Uterine smooth muscle cell (primary cell): ENCODE measurements at places on chromosomes 3 and 15. TPM values are rescaled to one million over a fixed set of nuclear protein-coding genes. Genes with fewer than 3 reads are reported as not detected.

The RLBP1 gene
- total RNA-seq: not detected in 2 replicates

The DPPA2 gene
- total RNA-seq: not detected in 2 replicates

The GOLGA6L7 gene
- not detected in 2 replicates for total RNA-seq

The IMPG2 gene
- total RNA-seq: 0.25 and 0.44 TPM in 2 replicates

The VWA5B2 gene
- total RNA-seq: not detected in 2 replicates

The CCR8 gene
- not detected in 2 replicates for total RNA-seq

The BMF gene
- total RNA-seq: 2.4 and 3.1 TPM in 2 replicates

The GSK3B gene
- 42.2 and 48.9 TPM in 2 replicates for total RNA-seq

The TEX9 gene
- 3.1 and 4.1 TPM in 2 replicates for total RNA-seq

The CACNA2D3 gene
- total RNA-seq: not detected in 2 replicates

The PDE8A gene
- 26.7 and 27.9 TPM in 2 replicates for total RNA-seq

The TCAIM gene
- total RNA-seq: 20.6 and 31.9 TPM in 2 replicates

The TMEM87A gene
- 62.4 and 68.0 TPM in 2 replicates for total RNA-seq

The SLC12A1 gene
- total RNA-seq: not detected in 2 replicates

The INSYN1 gene
- 0.11 and 0.50 TPM in 2 replicates for total RNA-seq

The PATL2 gene
- 0.62 and 0.77 TPM in 2 replicates for total RNA-seq

The MUC20 gene
- total RNA-seq: 0.12 and 0.22 TPM in 2 replicates

The MFSD1 gene
- 166 and 215 TPM in 2 replicates for total RNA-seq

The PSMA4 gene
- 221 and 428 TPM in 2 replicates for total RNA-seq

The BCL6 gene
- total RNA-seq: 17.0 and 29.1 TPM in 2 replicates

The C2CD4A gene
- total RNA-seq: 0.12 TPM in 1 of 2 replicates, not detected in the other

The VIPR1 gene
- not detected in 2 replicates for total RNA-seq

The MST1R gene
- total RNA-seq: 0.25 and 0.33 TPM in 2 replicates

The TNFSF10 gene
- 1.4 and 2.0 TPM in 2 replicates for total RNA-seq

The ZDHHC19 gene
- not detected in 2 replicates for total RNA-seq

The FBXW12 gene
- not detected in 2 replicates for total RNA-seq

The STRIT1 gene
- not detected in 2 replicates for total RNA-seq
